T-helper 17 cell (primary cell): ENCODE measurements at places on chromosomes 1 and 21. TPM values are rescaled to one million over a fixed set of nuclear protein-coding genes. Genes with fewer than 3 reads are reported as not detected.

DNA sequence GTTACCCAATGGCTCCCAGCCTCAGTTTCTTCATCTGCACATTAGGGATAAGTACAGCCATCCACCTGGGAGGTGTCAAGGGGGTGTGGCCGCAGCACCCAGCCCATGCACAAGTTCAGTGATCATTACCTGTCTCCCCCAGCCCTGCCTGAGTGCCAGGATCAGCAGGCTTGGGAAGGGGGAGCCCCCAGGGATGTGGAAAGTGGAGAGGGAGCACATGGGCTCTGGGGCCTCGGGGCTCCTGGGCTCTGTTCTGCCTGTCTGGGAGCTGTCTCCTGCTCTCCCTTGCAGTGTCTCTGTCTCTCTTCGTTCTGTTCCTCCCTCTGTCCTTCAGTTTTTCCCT lies 10.8 kb upstream of the PADI1 start:
- DNase-seq, result no peak

- no peak for DNase-seq
Observed at GRCh38 chr1:33818071-33818470, 45.8 kb upstream of the HMGB4 start.

Gene GUCA2B
- not detected for total RNA-seq

DNA sequence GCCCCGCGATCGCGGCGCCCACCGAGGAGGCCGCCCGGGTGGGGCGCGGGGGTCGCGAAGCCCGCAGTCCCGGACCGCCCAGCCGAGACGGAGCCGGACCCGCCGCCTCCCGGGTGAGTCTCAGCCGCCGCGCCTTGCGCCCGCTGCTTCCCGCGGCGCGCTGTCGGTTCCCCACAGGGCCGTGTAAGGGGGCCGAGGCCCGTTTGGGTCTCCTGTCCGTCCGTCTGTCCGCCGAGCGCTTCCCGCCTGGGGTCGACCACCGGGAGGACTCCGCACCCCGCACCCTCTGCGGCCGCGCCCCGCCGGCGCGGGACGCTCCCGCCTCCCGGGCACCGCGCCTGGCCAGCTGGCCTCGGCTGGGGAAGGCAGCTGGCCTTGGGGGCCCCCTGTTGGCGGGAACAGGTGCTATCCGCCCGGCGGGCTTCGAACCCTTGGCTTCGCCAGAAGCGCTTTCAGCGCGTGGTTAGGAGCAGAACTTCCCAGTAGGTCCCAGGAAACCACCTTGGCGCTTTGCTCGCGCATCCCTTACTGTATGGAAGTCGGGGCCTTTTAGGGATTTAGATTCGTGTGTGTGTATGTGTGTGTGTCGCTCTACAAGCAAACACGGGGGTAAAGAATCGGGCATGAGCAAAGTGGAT lies 414 bp downstream of the TMEM51 start:
- no peak for DNase-seq

DNA sequence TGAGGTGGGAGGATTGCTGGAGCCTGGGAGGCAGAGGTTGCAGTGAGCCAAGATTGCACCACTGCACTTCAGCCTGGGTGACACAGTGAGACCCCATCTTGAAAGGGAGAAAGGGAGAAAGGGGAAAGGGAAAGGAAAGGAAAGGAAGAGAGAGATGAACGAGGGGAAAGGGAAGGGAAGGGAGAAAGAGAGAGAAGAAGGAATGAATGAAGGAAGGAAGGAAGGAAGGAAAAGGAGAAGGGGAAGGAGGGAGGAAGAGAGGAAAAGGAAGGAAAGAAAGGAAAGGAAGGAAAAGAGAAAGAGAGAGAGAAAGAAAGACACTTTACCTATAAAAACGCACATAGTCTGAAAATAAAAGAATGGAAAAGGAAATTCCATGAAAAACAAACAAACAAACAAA lies 18.0 kb downstream of the ZNF695 start:
- DNase-seq, result no peak

- DNase-seq, result no peak
Observed at GRCh38 chr1:227621211-227621610, 57.9 kb downstream of the ZNF678 start.

GRCh38 chr1:227489572-227489971 lies 73.8 kb upstream of the ZNF678 start:
- DNase-seq, result no peak

Gene DFFB
- total RNA-seq, result 14.9 TPM

DNA sequence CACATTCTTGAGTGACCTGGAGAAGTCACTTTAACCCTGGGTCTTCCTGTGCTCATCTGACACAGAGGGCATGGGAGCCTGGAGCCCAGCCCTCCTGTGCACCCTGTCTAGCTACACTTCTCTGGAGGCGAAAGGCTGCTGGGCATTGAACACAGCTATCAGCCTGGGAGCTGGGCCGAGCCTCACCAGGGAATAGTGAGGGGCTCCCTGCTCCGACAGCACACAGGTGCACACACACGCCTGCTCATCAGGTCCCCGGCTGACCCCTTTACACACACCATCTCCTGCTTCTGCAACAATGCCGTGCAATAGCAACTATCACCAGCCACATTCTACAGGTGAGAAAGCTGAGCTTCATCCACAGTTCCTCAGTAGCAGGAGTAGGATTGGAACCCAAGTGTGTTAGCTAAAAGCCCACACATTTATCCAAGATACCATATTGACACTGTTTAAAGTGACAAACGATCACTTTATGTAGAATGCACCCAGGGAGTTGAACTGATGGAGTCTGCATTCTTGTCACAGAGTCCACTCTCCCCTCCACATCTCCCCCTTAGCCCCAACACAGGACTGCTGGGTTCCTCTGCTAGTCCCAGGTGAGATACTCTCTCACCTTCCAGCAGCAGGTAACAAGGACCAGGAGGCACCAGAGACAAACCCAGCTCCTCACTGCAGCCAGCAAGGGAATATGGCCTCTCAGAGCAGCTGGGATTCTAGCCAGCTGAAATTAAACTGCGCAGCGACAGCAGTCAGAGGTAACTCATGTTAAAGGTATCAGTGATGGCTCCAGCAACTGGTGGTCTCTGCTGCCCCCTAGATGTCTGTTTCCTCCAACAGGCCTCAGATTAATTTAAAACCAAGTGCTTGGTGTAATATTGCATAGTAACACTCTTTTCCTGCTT lies 18.3 kb upstream of the CAPN8 start:
- DNase-seq, result peak; percentile 33

- no peak for DNase-seq
Observed at GRCh38 chr21:26835027-26835713, 10.0 kb downstream of the ADAMTS1 start.

Gene CFHR3
- not detected for total RNA-seq

DNA sequence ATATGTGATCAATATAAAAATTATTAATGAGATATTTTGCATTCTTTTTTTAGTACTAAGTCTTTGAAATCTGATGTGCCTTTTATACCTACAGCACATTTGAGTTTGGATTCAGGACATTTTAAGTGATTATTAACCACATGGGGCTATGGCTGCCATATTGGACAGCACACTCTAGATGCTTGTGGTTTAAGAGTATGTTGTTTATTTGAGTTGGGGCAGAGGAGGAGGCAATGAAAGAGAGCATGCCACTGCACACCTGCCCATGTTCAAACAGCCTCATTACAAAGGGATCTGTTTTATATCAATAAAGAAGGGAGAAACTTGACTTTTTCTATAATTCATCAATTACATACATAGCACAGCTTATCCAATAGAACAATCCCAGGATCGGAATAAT lies 99.4 kb upstream of the EDEM3 start:
- DNase-seq, result no peak

DNA sequence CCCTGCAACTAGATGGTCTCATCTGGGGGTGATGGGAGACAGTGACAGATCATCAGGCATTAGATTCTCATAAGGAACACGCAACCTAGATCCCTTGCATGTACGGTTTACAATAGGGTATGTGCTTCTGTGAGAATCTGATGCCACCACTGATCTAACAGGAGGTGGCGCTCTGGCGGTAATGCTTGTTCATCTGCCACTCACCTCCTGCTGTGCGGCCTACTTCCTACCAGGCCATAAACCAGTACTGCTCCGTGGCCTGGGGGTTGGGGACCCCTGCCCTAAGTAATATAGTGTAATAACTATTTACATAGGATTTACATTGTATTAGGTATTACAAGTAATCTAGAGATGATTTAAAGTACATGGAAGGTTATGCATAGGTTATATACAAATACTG lies 134.9 kb downstream of the CLEC20A start:
- DNase-seq, result no peak

Gene S100A8
- 110 TPM for total RNA-seq

Gene HES5
- not detected for total RNA-seq

GRCh38 chr1:9649769-9650168 lies 1.8 kb upstream of the PIK3CD start:
- DNase-seq, result no peak

DNA sequence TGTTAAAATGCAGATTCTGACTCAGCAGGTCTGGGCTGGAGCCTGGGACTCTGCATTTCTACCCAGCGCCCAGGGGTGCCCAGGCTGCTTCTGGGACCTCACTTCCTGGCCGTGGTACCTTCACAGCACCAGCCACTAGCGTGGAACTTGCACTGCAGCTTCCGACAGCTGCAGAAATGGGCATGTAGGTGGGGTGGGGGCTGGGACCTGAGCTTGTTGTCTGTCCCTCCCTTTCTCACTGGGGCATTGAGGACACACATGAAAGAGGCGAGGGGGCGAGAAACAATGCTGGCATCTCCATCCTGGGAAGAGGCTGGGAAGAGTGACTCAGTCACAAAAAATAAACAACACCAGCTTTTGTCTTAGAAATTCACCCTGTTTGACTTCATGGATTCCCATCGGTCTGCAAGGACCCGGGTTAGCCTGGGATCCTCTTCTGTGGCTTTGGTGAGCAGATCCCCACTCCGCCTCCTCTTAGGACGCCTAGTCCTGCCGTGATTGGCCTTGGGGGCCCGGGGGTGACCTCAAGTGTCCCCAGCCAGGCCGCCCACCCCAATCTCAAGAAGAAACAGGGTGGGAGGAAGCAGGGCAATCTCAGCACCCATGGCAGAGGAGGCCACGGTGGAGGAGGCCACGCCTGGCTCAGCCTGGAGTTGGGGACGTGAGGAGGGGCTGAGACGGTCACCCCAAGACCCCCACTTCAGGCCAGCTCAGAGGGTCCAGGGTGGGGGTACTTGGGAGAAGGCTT lies 29.9 kb upstream of the POFUT2 start:
- DNase-seq, result no peak

GRCh38 chr1:168626326-168626725 lies 49.9 kb downstream of the XCL1 start:
- no peak for DNase-seq

Gene SLC35F3
- total RNA-seq, result 0.10 TPM

GRCh38 chr21:37811711-37812110 lies 104.5 kb downstream of the KCNJ6 start:
- no peak for DNase-seq

DNA sequence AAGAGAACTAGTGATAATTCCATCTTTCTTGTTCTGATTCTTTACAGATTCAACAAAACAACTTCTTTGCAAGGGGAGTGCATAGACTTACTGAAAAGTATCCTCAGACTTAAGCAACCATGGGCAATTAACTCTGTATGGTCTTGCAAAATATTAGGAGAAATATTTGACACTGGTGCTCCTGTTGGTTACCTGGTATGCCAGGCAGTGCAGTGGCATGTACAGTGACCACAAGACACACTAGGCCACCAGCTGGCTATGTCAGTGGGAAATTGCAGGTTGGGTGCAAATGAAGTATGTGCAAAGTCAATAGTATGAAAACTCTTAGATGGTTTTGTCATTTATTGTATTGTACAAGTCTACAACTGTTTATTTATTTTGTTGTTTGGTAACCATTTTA lies 34.5 kb downstream of the EPS15 start:
- no peak for DNase-seq

DNA sequence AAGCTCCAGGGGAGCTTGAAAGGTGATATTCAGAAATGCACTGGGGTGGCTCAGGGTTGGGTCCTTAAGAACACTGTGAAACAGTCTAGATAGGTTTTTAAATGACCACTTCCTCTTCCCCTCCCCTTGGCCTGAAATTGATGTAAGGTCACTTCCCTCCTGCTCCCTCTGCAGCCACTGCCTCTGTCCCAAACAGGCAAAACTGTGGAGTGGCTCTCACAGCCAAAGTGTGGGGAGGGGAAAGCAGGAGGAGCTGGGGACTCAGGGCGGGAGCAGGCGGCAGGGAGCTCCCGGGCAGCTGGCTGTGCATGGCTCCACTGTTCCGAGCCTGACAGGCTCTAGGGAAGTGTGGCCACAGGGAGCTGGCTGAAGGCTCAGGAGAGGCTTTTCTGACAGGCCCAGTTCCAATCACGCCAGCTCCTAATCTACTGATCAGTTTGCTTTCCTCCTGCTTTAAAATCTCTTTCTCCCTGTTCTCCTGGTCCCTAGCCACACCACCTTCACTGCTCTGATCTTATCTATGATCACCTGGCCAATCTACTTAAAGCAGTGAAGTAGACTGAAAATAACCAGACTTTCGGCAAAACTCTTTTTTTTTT lies 5.1 kb upstream of the CSRP1 start:
- no peak for DNase-seq

Gene ALPL
- total RNA-seq, result not detected

GRCh38 chr1:31955917-31956736 lies 18.0 kb upstream of the PTP4A2 start:
- DNase-seq, result peak; percentile 56

DNA sequence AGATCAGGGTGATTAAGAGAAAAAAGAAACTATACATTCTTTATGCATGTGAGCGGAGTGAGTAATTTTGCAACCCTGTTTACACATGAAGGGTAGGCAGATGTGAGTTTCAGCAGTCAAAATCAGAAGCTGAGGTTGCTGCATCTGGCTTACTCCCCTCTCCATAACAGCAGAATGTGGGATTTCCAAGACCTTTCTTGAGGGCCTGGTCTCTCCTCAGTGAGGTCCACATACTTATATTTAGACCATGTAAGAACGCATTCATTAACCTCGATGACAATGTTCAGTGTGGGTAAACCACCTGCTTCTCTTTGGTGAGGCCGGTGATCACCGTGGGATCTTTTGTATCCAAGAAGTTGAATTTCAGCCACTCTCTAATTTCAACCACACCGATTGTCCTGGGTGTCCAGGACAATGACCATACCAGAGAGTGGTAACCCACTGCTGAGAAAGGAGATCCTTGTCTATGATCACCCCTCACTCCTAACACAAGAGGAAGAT lies 18.7 kb upstream of the RAP1A start:
- no peak for DNase-seq

DNA sequence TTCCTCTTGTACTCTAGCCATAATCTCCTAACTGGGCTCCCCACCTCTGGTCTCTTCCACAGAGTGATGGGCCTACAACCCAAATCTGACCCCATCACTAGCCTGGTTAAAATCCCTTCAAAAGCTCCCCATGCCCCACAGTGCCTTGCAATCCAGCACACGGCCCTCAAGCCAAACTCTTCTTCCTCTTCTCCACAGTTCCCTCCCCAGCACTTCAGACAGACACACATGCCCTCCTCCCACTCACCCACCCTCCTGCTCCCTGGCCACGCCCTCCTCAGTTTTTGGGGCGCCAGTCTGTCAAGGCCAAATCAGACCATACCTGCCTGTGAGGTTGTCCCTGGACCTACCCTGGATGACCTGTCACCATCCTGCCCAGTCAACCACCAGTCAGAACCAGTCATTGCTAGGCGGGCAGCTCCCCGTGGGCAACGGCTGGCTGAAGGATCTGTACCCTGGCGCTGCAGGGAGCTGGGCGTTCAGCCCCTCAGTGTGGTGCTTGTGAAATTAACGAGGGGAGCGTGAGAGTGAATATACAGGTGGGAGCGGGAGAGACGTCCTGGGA lies 753 bp downstream of the C1orf210 start:
- no peak for DNase-seq

GRCh38 chr1:218482683-218483082 lies 137.5 kb downstream of the TGFB2 start:
- no peak for DNase-seq

GRCh38 chr1:226983247-226983991 lies 43.3 kb downstream of the COQ8A start:
- no peak for DNase-seq
